ENCODE measurements at places on chromosomes 11 and 22.

- DNase-seq: no peak
Measured at GRCh38 chr11:6202041-6202440, 3.0 kb downstream of the OR52W1 start.

- DNase-seq: no peak
Measured at GRCh38 chr11:61968758-61969390, 1.4 kb upstream of the FTH1 start.

DNA sequence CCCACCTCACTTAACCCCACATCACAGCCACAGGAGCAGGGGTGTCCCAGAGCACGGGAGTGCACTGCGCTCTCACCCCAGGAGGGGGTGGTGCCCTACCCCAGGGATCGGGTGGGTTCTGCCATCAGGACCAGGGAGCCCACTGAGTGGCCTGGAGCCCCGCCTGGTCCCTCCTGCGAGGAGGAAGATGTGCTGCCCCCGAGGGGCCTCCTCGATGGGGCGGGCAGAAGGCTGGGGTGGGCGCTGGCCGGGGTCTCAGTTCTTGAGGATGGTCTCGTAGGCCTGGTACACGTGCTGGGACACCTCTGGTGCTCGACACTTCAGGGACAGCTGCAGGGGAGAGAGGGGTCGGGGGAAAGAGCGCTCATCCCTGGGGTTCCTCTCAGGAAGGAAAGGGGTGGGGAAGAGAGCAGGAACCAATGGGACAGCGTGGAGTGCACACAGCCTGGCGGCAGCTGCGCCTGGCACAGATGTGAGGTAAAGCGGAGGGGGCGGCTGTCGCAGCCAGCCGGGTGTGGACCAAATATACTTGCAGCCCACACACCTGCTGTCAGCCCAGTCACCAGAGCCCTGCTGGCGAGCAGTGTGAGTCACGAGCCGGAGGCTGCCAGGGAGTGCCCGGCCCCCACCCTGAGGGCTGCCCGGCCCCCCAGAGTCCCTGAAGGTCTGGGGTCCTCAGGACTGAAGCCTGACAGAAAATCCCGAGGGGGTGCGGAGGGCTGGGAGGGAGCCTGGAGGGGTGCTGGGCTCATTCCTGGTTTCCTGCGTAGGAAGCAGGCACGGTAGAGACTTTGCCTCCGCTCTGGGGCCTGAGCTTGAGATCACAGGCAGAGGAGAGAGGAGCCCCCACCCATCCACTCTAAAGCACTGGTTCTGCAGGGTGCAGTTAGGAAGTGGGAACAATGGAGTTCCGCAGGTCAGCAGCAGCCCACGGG is 13.3 kb upstream of the RASL10A start:
- DNase-seq: no peak

GRCh38 chr11:2645779-2646118 is 54.0 kb downstream of the KCNQ1OT1 start:
- no peak for DNase-seq

All from stimulated activated CD8-positive, alpha-beta memory T cell treated with anti-CD3 and anti-CD28 coated beads, Interleukin-4, amount 100 ng/mL, for 1 hour (primary cell).